ENCODE measurements at places on chromosomes 1 and 21.

DNA sequence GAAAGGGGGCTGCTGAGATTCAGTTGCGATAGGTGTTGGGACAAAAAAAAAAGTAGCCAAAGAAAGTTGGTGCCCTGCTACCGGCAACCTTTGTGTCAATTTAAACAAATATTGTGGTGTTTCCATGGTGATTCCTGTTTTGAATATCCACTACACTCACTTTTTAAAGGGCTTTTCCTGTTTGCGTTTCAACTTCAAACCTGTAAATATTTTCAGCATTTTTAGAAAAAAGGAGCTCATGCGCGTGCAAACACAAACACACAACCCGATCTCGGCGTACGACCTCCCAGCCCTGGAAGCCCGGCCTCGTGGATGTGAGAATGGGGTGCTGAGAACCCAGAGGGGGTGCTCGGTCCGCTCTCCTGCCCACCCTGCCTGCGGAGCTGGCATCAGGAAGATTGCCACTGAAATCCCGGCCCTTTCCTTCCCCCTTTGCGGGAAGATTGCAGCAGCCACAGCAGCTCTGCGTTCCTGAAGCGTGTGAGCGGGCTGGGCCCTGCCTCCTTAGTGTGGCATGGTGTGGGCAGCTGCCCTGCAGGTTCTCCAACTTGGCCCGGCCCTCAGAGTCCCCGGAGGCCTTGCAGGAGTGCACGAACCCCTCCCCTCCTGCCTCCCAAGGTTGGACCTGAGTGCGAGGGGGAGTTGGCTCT is 34.8 kb downstream of the CASZ1 start:
- no peak for DNase-seq

DNA sequence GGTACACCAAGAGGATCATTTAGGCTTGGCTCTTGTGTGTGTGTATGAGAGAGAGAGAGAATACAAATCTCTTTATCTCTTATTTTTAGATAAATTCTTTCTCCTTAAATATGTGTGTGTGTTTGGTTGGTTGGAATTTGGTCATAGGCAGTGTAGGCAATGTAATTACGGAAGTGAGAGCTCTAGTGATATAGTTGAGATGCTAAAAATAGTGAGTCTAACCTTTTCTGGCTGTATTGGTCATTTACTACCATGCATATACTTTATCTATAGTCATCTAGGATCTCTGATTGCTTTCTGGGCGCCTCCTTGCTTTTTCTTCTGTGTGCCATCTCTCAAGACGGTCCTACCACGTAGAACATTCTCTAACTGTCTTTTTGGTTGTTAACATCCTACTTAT is 250.2 kb downstream of the NUF2 start:
- DNase-seq: no peak

DNA sequence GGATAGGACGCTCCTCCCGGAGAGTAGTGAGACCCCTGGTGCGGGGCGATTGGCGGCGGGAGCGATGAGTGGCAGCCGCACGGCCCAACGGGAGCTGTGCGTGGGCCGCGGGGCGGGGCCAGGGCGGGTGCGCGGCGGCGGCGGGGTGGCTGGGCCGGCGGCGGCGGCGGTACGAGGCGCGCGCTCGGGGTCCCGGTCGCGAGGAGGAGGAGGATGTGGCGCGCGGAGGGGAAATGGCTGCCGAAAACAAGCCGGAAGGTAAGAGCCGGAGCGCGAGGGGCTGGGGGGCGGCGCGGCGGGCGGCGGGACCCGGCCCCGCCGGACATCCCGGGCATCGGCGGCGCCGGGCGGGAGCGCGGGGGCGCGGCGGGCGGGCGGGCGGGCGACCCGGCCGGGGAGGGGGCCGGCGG is at the start of gene CAMTA1:
Gene CAMTA1 (plus strand): TSS at position 137 of the 410 bp plus-strand sequence. CDS start 77 bp downstream, at position 214.
- no peak for DNase-seq

DNA sequence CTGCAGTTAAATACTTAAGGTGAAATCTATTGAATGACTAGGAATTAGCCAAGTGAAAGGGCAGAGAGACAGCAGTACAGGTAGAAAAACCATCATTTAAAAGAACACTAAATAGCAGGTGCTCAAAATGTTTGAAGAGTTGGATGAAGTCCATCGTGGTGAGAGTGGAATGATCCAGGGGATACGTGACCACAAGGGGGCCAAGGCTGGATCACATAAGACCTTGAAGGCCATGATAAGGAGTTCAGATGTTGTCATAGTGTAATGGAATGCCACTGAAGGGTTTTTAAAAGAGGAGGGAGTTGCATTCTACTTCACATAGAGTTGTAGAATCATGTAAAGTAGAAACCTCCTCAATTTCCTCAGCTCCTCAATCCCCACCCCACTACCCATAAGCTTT is 34.8 kb upstream of the HOOK1 start:
- no peak for DNase-seq

DNA sequence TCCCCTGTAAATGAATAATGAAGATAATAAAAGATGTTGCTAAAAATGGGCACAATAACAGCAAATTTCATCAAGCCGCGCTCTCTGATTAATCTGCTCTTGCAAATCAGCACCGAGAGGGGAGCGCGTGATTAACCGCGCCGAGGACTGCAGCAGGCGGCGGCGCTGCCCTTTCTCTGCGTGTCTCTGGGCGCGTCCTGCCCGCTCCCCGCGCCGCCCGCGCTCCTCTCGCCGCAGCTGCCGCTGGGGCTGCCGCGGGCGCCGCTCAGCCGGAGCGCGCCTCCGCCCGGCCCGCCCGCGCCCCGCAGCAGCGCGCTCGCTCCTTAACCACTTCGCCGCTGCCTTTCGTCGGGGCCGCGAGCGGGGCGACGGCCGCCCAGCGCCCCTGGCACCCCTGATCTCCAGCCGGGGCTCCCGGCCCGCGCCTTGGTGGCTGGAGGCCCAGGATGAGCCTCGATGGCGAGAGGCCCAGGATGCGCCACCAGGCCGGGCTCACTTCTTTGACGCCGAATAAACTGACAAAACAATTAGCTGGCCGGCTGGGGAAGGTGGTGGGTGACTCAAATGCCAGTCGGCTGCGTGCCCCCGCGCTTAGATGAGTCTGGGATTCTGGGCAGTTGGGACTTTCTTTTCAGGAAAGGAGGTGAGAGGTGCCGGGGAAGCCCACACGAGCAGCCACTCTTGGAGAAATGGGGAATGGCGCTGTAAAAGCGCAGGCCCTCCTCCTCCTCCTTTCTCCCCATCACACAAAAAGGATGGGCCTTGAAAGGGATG is 221.4 kb upstream of the PKN2 start:
- DNase-seq: no peak

DNA sequence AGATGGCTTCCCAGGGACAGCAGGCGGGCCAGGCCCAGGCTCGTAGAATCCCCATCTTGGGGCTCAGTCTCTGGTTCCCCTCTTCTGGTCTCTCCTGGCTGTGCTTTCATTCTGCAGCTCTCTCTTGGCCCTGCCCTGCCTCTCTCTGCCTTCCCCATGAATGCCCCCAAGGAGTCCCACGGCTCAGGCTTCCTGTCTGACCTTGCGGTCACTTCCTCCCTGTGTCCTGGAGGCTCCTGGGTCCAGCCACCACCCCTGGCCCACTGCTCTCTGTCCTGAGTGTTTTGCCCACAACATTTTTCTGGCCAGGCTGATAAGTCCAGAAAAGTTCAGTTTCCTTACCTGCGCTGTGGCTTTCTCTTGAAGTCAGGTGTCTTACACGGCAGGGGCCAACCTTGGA is 29.1 kb downstream of the PIGP start:
- no peak for DNase-seq

GRCh38 chr1:31416101-31416736 is 3.2 kb downstream of the SERINC2 start:
- DNase-seq: no peak

DNA sequence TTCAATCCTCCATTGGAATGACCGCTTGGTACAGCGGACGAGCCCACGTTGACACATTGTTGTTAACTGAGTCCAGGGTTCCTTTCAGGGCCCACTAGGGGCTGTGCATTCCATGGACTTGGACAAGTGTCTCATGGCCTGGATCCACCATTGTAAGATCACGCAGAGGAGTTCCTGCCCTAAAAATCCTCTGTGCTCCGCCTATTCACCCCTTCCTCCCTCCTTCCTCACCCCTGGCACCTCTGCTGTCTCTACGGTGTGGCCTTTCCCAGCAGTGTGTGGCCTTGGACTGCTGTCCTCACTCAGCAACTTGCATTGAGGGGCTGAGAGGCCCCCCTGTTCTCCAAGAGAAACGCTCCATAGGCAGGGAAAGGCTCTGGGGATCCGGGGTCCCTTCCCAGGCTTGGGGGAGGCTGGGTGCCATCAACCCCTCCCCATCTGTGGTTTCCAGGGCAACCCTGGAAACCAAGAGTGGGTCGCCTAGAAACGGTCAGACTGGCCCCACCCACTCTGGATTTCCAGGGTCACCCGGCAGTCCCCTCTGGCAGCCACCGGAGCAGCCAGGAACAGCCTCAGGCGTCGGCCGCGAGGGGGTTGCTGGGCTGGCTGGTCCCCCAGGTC is 50.9 kb downstream of the MEGF6 start:
- DNase-seq: no peak

DNA sequence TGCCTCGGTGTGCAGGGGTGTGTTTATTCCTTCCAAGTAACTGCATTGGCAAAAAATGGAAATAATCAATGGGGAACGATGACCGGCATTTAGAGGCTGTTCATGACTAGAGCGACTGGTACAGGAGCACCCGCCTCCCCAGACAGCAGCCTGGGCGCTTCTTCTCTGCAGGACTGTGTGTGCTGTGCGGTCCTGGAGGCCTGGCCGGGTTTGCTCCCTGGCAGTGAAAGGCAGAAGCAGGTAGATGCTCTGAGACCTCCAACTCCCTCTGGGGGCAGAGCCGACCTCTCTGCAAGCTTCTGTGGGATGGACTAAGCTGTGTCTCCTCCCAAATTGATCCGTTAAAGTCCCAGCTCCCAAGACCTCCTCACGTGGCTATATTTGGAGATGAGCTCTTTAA is 59.2 kb upstream of the ACTRT2 start:
- no peak for DNase-seq

DNA sequence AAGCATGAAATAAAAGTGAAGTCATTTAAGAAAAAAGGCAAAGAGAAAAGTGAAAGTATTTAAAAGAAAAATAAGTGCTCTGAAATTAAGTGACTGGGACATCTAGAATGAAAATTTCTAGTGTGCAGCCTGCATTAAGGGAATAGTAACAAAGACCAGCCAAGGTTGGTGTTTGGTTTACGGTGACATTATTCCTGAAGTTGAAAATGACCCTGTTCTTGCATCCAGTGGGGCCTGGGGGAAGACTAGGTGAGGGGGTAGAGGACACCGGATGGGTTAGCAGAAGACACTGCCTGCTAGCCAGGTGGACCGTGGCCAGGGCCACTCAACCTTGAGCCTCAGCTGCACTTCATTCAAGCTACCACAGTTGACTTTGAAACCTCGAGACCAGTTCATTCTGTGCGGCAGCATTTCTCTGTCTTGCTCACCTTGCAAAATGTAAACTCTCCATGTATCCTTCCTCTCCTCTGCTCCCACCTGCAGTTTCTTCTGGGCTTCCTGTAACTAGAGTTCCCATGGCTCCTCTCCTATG is 14.3 kb upstream of the KCNK1 start:
- DNase-seq: no peak

DNA sequence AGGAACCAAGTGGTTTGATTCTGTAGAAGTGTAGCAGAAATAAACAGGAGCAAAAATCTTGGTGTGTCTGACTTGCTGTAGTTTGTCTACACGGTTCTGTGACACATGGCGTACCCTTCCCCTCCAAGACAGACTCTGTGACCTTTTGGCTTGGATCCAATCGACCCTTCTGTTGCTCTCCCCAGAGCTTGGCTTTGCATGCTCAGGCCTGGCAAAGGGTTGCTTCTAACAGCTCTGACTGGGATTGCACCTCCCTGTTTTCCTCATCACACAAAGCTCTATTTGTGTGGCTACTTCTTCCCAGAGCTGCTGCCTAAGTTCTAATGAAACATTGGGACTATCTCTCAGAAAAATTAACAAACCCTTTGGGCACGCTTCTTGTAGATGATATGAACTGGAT is 24.0 kb downstream of the NGF start:
- no peak for DNase-seq

DNA sequence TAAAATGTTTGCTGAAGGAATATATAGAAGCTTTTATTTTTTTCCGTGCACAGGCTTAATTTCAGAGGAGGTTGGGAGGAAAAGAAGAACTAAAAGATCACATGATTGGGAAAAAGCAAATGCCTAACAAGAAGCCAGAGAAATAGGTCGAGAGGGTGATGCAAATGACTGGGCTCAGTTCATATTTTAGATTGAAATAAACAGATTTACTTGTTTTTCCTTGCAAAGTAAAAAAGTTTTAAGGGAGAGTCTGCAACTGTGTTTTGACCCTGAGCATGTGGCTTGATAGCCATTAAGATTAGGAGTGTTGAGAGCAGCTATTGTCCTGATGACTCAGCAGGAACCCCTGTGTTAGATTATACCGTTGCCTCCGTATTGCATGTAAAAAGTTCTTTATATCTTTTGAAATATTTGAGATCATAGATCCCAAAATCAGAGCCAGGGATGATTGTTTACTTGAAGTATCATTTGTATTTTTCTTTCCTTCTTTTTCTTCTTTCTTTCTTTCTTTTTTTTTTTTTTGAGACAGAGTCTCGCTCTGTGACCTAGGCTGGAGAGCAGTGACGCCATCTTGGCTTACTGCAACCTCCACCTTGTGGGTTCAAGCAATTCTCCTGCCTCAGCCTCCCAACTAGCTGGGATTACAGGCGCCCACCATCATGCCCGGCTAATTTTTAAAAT is 20.2 kb downstream of the CLIC4 start:
- DNase-seq: no peak

GRCh38 chr1:189851806-189852367 is 625.8 kb downstream of the BRINP3 start:
- DNase-seq: no peak

- no peak for DNase-seq
Observed at GRCh38 chr1:192916021-192916420, 107.2 kb downstream of the RGS2 start.

GRCh38 chr1:61017651-61018050 is 64.7 kb upstream of the NFIA start:
- no peak for DNase-seq

DNA sequence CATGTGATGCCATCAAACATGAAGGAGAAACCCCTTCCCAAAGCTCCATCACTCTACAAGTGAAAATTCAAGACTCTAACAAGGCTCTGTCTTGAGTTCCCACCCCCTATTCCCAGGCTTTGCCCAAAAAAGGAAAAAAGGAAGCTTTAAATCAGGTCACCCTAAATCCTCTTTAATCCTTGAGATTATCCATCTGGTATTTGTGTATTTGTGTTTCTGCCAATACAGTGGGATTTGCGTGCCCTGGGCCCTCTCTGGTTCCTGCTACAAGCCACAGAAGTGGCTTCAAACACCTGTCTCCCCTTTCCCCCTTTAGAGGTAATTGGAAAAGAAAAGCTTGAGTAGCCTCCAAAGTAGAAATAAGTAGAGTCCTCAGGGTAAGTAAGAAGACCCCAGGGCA is 120.4 kb downstream of the EDEM3 start:
- no peak for DNase-seq

DNA sequence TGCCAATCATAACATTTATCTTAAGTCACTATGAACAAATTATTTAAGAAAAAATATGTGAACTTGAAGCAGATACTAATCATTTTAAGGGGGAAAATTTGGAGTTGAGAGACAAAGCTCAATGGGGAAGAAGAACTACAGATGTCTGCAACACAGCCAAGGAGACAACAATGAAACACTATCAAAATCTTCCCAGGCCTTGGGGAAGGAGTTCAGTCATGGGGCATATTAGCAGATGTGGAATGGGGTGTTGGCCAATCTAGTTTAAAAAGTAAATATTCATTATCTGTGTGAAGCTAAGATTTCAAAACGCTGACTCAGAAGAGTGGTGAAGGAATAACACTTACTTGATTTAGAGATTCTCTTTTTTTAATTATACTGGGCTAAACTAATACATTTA is 671.6 kb upstream of the ZP4 start:
- DNase-seq: no peak

- DNase-seq: no peak
Observed at GRCh38 chr1:25909040-25909439, 2.8 kb upstream of the STMN1 start.

GRCh38 chr21:33916200-33916567 is 580 bp upstream of the ATP5PO start:
- no peak for DNase-seq

Data from effector memory CD4-positive, alpha-beta T cell (primary cell).